ENCODE measurements at places on chromosomes 11 and 22. TPM values are rescaled to one million over a fixed set of nuclear protein-coding genes. Genes with fewer than 3 reads are reported as not detected.

Gene CD44
- 201 TPM for total RNA-seq

Gene OTOG
- total RNA-seq: under 0.01 TPM

Gene PLAAT2
- total RNA-seq: 3.7 TPM

Gene CRYBB3
- not detected for total RNA-seq

Gene LGR4
- 69.4 TPM for total RNA-seq

Gene OR4C11
- not detected for total RNA-seq

Gene LUZP2
- total RNA-seq: 3.6 TPM

Gene C11orf87
- not detected for total RNA-seq

Gene MS4A6A
- 24.4 TPM for total RNA-seq

Gene BLID
- total RNA-seq: 5.8 TPM

Gene CDHR5
- not detected for total RNA-seq

Gene SLC3A2
- 87.0 TPM for total RNA-seq

Gene OR5T1
- total RNA-seq: not detected

Gene BEST1
- 3.3 TPM for total RNA-seq

Gene TEAD1
- total RNA-seq: 131 TPM

Gene TMEM191C
- total RNA-seq: not detected

Gene OR4C13
- total RNA-seq: not detected

Gene CRYBB2
- total RNA-seq: 0.82 TPM

Gene NXPE1
- not detected for total RNA-seq

Gene UPB1
- total RNA-seq: 0.21 TPM

Gene HEPN1
- not detected for total RNA-seq

Gene OR8G1
- not detected for total RNA-seq

Gene MGAT3
- 2.9 TPM for total RNA-seq

Gene GLYATL1
- 1.4 TPM for total RNA-seq

Gene CTSF
- total RNA-seq: 35.7 TPM

Gene EIF3F
- 154 TPM for total RNA-seq

Gene OR6T1
- not detected for total RNA-seq

Gene RCOR2
- 3.0 TPM for total RNA-seq

Gene MYOD1
- 31.8 TPM for total RNA-seq

Gene PLAAT5
- total RNA-seq: 2.3 TPM

Gene RAB39A
- 0.72 TPM for total RNA-seq
